ENCODE measurements at places on chromosomes 12 and 14.

GRCh38 chr12:47276621-47277309 is 197.0 kb upstream of the AMIGO2 start:
- H3K27ac ChIP-seq: peak overlapping the region; percentile 84
- no peaks in the 10 kb centered on the region for H3K27me3 ChIP-seq
- DNase-seq: no peak
- H3K36me3 ChIP-seq: no peaks in the 10 kb centered on the region

- peak overlapping the region; percentile 31 for H3K27ac ChIP-seq
- H3K36me3 ChIP-seq: peaks cover 15% of the 10 kb centered on the region
- H3K27me3 ChIP-seq: peaks cover 38% of the 10 kb centered on the region
- H3K4me3 ChIP-seq: peak overlapping the region; percentile 50
- peaks cover 47% of the 10 kb centered on the region for H3K4me1 ChIP-seq
- peak; percentile 93 for DNase-seq
These were observed 3.3 kb downstream of the COL2A1 start for GRCh38 chr12:48000878-48001504.

DNA sequence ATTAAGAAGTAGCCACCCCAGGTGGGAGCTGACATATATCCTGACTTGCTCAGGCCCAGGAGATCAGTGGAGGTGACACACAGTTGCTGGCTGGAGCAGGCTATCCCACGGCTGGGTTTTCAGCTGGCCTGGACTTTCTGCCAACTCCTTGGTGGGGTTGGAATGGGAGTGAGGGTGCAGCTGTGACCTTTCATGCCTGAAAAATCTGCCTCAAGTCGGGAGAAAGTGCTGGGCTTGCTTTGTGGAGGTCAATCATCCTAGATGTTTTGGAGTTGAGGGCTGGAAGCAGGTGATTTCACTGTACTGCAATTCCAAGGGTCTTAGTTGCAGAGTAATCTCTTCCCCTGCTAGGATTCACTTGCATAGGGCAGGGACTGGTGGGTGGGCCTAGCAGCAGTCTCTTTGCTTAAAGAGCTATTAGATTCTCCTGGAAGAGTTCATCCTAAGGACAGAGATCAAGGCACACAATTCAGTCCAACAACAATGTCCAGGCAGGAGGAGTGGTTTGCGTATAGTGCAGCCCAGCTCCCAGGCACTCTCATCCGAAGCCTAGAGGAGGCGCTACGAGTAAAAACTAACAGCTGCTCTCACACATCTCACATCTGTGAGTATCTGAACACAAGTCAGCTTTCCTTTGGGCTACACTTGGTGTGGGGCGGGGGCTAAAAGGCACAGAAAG is 98.1 kb downstream of the GAS2L3 start:
- no peak overlapping the region for H3K27ac ChIP-seq
- no peaks in the 10 kb centered on the region for H3K36me3 ChIP-seq
- H3K4me3 ChIP-seq: no peak overlapping the region
- no peaks in the 10 kb centered on the region for H3K27me3 ChIP-seq
- no peak for DNase-seq

GRCh38 chr12:101743724-101744472 is 4.6 kb upstream of the SYCP3 start:
- no peak overlapping the region for H3K4me3 ChIP-seq
- no peak overlapping the region for H3K27ac ChIP-seq
- H3K27me3 ChIP-seq: no peaks in the 10 kb centered on the region
- H3K36me3 ChIP-seq: peaks cover 3% of the 10 kb centered on the region
- no peaks in the 10 kb centered on the region for H3K4me1 ChIP-seq
- no peak for DNase-seq

DNA sequence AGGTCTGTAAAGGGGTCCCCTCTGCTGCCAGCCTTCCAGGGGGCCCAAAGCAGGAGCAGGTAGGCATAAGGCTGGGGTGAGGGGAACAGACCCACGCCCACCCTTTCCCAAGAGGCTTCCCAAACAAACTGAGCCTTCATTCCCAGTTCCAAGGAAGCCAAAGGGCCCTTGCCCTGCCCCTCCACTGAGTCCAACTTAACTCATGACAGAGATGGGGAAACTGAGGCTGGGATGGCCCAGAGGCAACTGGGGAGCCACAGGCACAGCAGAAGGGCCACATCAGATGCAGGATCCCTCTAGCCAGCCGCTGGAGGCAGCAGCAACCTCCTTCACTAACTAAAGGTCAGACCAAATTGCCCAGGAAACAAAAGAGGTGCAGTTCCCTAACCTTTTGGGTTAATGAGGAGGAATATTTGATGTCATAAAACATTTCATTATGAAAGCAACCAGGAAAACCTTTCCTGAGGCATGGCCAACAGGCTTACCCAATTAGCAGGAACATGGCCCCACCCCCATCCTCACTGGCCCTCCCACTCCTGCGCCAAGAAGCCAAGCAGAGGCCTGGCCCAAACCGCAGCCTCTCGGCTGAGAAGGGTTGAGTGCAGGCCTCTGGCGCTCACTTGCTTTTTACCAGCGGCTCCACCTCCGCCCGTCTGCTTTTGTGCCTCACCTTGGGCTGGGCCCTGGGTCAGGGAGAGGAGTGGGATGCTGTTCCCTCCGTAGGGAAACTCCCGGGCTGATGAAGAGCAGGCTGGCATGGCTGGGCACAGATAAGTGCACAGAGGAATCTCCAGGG is 293.5 kb upstream of the RTL1 start:
- H3K4me1 ChIP-seq: no peaks in the 10 kb centered on the region
- H3K4me3 ChIP-seq: no peak overlapping the region
- H3K27me3 ChIP-seq: no peaks in the 10 kb centered on the region
- no peak overlapping the region for H3K27ac ChIP-seq
- no peak for DNase-seq

DNA sequence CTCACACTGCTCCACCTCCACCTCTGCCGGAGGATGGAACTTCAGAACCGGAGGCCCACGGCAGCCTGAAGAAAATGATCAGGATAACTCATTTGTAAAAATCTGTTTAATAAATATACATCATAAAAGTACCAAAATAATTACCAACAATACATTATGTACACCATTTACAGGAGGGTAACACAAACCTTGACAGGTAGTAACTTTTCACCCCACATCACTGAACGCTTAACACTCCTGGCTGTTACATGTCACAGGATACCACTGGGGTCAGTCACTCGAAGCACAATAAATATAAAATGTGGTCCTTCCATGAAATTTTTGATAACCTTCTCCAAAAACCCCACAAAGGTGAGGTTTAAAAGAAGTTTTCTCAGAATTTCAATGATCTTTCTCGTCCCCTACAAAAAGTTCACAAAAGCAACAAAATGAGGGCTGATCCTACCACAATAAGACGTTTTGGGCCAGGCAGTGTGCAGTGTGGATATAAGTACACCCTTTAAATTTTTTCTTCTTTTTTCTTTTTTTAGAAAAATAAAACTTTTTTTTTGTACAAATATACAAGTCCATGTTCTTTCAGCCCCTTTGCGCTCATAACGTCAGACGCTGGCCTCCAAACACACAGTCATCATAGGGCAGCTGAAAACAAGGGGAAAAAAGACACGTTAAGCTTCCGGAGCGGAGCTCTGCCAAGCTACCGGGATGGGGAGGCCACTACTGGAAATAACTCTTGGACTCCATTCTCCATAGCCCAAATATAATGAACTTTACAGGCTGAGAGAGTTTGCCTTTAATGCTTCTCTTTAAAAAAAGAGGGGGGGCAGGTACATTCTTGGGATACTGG is 2.9 kb downstream of the NFKBIA start:
- H3K36me3 ChIP-seq: peaks cover 23% of the 10 kb centered on the region
- H3K27me3 ChIP-seq: no peaks in the 10 kb centered on the region
- H3K4me3 ChIP-seq: no peak overlapping the region
- H3K27ac ChIP-seq: peak overlapping the region; percentile 23
- H3K4me1 ChIP-seq: peaks cover 25% of the 10 kb centered on the region
- DNase-seq: no peak

- H3K36me3 ChIP-seq: no peaks in the 10 kb centered on the region
- H3K27ac ChIP-seq: no peak overlapping the region
- H3K4me3 ChIP-seq: no peak overlapping the region
- no peaks in the 10 kb centered on the region for H3K27me3 ChIP-seq
- no peaks in the 10 kb centered on the region for H3K4me1 ChIP-seq
- no peak for DNase-seq
These were observed 8.3 kb upstream of the SERPINA6 start for GRCh38 chr14:94331462-94331861.

DNA sequence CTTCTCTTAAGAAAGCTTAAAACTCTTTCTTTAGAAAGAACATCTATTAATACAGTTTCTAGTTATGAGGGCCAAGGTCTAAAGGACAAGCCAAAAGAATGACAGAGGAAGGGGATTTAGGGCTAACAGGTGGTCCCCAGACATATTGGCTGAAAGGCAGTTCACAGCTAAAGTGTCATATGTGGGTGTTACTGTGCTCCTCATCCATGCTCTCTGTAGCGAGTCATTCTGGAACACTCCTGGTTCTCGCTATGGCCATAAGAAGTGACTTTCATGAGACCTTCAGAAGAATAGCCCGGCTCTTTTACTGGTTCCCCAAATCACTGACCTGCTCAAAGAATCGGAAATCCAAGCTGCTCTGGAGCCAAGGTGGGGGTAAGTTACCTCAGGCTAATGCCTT is 55.0 kb downstream of the TBK1 start:
- H3K4me1 ChIP-seq: no peaks in the 10 kb centered on the region
- H3K4me3 ChIP-seq: no peak overlapping the region
- no peaks in the 10 kb centered on the region for H3K36me3 ChIP-seq
- no peak for DNase-seq
- H3K27ac ChIP-seq: no peak overlapping the region

DNA sequence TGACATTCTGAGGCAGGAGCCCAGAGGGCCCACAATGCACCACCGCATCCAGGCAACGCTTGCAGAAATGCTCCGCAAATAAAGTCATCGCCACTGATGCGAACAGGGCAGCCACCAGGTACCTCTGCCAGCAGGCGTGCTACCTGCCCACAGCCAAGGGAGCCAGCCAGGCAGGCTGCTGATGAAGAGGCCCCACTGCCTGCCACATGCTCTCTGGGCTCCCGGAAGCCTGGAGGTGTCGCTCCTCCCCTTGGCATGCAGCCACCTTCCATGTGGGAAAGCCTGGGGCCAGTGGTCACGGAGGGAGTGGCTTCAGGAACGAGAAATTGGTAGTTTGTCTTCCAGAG is 14.7 kb downstream of the GPR132 start:
- H3K27me3 ChIP-seq: peaks cover 2% of the 10 kb centered on the region
- H3K27ac ChIP-seq: no peak overlapping the region
- no peak for DNase-seq
- no peaks in the 10 kb centered on the region for H3K36me3 ChIP-seq

DNA sequence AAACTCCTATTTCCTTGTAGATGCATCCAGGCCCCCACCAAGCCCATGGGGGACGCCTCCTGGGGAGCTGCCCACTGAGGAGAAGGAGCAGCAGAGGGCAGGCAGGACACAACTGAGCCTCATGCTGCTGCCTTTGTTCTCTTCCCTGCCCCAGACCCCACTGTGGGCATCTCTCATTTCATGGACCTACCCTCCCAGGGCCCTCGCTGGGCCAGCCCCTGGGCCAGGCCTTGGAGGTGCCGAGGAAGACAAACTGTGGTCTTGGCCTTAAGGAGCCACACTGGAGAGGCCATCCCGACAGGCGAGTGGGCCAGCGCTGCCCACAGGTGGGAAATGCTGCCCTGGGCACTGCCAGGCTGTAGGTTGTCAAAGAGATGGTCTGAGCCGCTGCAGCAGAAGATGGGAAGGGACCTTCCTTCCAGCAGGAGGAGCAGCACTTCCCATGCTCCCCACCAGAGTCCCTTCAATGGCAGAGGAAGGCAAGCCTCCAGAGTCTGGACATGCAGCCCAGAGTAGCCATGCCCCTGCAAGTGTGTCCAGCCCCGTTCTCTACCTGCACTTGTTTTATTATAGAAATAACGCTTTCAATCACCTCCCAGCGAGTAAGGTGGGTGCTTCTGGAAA is 147.4 kb downstream of the BCL11B start:
- no peak overlapping the region for H3K4me3 ChIP-seq
- no peaks in the 10 kb centered on the region for H3K4me1 ChIP-seq

DNA sequence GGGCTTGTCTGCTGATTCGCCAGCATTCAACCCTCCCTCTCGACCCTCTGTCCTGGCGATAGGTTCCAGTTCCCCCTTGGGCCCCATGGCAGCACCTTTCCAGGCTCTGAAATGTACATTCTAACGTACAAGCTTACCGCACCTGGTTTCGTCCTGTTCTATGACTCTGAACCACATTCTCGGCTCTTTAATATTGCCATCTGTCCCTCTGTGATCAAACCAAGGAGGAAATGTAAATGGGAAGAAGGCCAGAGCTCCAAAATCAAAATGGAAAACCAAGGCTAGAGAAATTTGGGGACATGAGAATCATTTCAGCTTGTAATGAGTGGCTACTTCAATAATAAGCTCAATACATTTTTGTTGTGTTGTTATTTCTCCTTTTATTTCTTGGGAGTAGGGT is 117.2 kb downstream of the TTC7B start:
- H3K4me3 ChIP-seq: no peak overlapping the region
- peaks cover 3% of the 10 kb centered on the region for H3K36me3 ChIP-seq
- H3K27ac ChIP-seq: no peak overlapping the region

DNA sequence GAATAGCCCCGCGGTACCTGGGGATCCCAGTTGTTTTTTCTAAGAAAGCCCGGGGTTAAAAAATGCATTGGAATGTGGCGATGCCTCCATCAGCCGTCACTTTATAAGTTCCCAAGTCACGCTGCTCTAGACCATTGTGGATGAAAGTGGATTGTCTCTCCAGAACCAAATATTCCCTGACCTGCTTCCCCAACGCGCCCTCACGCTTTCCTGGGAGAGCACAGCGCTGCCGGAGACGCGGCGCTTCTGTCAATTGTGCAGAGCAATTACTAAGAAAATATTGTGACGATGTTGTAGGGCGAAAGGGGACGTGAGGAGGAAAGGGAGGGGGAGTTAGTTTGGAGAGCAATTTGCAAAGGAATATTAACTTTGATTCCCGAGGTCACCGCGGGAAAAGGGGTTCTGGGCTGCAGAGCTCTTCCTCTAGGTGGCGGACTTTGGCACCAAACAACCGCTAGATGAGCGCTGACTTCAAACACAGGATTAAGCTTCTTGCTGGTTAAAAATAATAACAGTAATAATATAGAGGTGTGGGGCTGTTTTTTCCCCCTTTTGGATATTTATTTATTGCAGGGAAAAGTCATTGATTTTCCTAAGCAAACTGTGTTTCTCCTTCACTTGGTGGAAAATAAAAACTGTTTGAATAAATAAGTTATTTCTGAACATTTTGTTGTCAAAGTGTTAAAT is 9.6 kb upstream of the FOXG1 start:
- peaks cover 3% of the 10 kb centered on the region for H3K4me1 ChIP-seq
- no peak overlapping the region for H3K4me3 ChIP-seq
- DNase-seq: no peak
- H3K36me3 ChIP-seq: no peaks in the 10 kb centered on the region
- H3K27me3 ChIP-seq: peaks cover 64% of the 10 kb centered on the region

DNA sequence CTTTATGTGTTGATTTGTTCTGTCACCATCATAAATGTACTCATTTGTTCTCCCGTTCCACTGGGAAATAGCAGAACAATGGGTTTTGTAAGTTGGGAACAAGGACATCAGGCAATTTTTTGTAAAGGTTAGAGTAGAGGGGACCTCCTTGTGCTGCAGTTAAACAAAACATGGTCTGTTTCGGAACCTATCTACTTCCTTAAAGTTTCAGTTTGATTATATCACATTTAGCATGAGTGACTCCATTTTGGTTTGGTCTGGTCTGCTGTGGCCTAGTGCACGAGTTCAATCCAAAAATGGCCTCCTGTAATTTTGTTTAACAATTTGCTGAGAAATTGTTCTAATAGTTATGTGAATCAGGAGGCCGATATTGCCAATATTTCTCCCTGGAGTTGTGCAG is 372.7 kb downstream of the NUAK1 start:
- H3K4me3 ChIP-seq: no peak overlapping the region
- no peak for DNase-seq
- H3K4me1 ChIP-seq: no peaks in the 10 kb centered on the region
- H3K27ac ChIP-seq: no peak overlapping the region
- H3K27me3 ChIP-seq: no peaks in the 10 kb centered on the region

Measured in trophoblast cell (in vitro differentiated cells and primary cell).